ENCODE measurements at places on chromosomes 4 and X.

DNA sequence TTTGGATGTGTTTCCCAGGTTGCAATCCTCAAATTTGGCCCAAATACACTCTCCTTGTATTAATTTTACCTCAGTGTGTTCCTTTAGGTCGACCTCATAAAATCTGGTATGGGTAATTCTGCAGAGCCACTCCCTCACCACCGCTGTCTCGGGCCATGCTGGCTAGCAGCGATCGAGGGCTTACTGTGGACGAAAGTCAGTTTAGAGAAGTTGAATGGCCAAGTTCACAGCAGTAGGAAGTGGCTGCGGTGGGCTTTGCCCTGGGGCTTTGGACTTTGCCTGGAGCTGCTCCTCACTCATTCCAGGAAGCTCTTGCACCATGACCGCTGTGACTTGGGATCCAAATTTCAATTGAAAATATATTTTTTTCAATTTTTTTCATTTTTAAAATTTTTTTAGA is 19.6 kb downstream of the TMEM187 start:
- DNase-seq = no peak

DNA sequence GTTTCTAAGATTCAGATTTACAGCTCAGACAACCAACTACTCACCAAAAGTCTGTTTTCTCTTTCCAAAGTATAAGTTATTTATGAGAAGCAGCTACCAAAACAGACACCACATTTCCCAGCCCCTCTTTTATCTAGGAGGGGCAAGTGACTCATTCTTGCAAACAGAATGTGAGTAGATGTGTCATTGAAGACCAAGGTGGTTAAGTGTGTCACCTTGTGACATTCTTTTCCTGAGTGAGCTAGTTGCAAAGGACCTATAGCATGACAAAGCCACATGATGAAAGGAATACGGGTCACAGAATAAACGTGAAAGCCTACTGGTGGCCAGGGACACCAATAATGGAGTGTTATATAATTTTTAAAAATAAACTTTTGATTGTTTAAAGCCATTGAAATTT is 50.0 kb downstream of the SLC7A11 start:
- DNase-seq = no peak

GRCh38 chr4:135244056-135244455 is 1042.5 kb upstream of the PABPC4L start:
- peak; percentile 8 for DNase-seq

- no peak for DNase-seq
Observed at GRCh38 chrX:127879585-127879984, 172.6 kb downstream of the ACTRT1 start.

GRCh38 chr4:64584125-64584524 is 174.9 kb upstream of the TECRL start:
- DNase-seq = no peak

DNA sequence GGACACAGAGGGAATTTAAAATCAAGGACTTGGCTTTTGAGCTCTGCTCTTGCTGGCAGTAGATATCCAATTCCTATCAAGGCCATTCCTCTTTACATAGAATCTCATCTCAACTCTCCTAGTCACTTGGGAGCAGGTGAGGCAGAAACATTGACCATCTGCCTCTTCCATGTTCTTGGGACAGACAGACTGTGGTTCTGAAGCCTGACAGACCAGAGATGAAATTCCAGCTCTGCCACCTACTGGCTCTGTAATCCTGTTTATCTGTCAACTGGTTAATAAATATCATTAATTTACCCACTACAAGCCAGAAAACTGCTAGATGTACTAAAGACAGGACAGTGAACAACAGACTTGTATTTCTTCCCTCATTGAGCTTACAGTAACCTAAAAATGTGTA is 300.8 kb downstream of the ADGRL3 start:
- DNase-seq = peak; percentile 78

DNA sequence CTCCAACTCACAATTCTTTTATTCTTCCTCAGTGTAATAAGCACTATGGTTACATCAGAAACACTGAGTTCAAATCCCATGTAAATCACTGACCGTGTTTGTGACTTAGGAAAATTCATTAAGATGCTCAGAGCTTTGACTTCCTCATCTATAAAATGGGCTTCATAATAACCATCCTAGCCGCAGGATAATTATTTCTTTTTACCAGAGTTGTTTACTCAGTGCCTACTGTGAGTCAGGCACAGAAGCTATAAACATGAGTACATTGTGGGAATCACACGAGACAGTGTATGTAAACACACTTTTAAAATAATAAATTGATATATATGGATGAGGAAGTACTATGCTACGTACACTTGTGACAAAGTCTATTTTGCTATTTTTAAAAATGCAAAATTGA is 296.3 kb upstream of the TENM3 start:
- DNase-seq = no peak

DNA sequence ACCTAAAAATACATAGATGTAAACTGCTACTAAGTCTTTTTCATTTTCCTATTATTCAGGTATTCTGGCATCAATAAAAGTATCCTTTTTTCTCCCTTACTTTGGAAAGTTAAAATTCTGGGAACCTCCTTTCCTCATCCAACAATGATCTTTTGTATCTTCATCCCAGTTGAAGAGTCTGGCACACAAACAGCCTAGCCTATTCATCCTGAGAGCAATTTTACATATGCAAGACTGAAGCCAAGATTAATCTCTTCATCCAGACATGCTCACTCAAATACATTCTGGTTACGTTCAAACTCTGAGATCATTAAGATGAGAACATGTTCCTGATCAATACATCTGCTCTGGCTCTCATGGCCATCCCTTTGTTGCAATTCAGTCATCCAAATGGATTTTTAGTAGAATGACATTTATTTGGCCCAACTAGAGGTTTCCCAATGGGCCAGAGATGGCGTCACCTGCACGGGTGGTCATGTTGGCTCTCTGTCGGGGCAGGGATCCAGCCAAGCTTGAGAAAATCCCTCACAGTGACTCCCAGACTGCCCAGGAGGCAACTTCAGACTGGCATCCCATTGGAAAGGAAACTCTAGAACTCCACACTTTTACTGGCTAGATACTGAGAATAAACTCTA is 135.3 kb upstream of the VCX2 start:
- peak; percentile 1 for DNase-seq

DNA sequence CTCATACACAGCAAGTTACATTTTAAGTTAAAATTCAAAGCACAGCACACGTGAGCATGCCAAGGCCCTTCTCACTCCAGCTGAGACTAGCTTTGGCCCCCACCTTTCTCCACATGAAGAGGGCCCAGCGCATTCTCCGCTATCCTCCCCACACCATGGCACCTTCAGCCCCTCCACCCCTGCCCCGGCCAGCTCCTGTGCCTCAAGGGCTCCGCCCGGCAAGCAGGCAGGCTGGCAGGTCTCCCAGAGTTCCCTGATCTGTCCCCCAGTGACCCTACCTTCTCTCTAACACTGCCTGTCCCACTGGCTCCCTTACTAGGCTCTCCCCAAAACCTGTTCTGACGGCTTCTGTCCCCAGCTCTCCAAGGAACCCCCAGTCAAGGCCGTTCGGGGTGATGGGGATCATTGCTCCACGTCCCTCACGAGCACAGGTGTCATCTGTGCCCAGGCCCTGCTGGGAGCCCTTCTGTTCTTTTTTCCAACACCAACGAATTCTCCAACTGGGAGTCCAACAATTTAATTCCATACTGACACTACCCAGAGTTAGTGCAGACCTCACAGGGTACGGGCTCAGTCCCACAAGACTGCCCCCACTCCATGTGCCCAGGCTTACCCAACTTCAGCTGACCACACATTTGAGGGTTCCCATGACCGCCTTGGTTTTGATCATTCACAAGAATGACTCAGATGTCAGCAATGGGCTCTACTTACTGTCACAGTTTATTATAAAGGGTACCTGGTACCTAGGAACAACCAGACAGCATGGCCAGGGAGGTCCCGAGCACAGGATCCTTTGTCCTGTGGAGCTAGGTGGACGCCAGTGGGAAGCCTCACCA is 4.2 kb downstream of the LETM1 start:
- DNase-seq = peak; percentile 81

DNA sequence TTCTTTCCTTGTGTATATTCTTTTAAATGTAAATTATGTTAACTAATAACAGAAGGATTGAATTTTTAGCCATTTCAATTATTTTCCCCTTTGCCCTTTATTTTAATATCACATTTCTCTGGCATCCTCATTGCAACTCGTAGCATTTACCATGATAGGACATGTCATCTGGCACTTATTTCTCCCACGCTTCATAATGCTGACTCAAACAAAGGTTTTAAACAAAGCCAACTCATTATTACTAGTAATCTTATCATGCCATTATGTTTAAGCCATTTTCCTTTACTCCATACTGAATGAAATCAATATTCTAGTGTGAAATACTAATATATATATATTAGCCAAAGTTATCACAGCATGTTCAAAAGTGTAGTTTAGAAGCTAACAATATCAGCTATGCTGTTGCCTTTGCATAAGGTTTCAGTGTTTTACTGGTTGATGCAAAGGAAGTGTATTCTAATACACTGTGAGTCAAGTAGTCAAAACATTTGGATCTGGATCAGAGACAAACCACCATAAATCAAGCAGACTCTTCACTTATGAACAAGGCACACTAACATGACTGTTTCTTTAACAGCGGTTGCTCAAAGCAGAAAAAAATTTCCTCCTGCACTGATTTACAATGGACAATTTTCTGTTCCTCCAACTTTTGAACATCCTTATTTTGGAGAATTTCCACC is 281.6 kb downstream of the SLC7A11 start:
- no peak for DNase-seq

- no peak for DNase-seq
Observed at GRCh38 chrX:123217077-123217476, 33.0 kb downstream of the GRIA3 start.

- DNase-seq = no peak
Observed at GRCh38 chr4:5571646-5572045, 136.7 kb downstream of the EVC2 start.

- no peak for DNase-seq
Observed at GRCh38 chrX:77442728-77443127, 4.5 kb upstream of the FGF16 start.

- no peak for DNase-seq
Observed at GRCh38 chr4:151912632-151913031, 151.8 kb upstream of the GATB start.

- no peak for DNase-seq
Observed at GRCh38 chr4:113825272-113825671, 63.7 kb upstream of the CAMK2D start.

- no peak for DNase-seq
Observed at GRCh38 chr4:145945431-145946155, 7.0 kb upstream of the ZNF827 start.

Measured in G401 (cell line).